ENCODE measurements at places on chromosomes 7 and 10. TPM values are rescaled to one million over a fixed set of nuclear protein-coding genes. Genes with fewer than 3 reads are reported as not detected.

The TSPAN12 gene
- 3.9 TPM for total RNA-seq

The CALY gene
- total RNA-seq: 13.3 TPM

The PDE1C gene
- 21.1 TPM for total RNA-seq

The TPK1 gene
- 7.6 TPM for total RNA-seq

The LIMK1 gene
- 15.5 TPM for total RNA-seq

The ANXA7 gene
- 17.0 TPM for total RNA-seq

The ENO4 gene
- total RNA-seq: 1.2 TPM

The FAM24A gene
- not detected for total RNA-seq

The OR2A14 gene
- total RNA-seq: not detected

The GRK5 gene
- total RNA-seq: 11.6 TPM

The CTNNA3 gene
- total RNA-seq: 1.5 TPM

Measured in temporal lobe (tissue), 4 donors.